HT-29 (cell line): ENCODE measurements at places on chromosomes 1 and 21.

- no peak for DNase-seq
Observed at GRCh38 chr1:164629971-164630370, 71.0 kb downstream of the PBX1 start.

GRCh38 chr1:160726114-160726497 is 12.9 kb upstream of the SLAMF7 start:
- DNase-seq = peak; percentile 77

DNA sequence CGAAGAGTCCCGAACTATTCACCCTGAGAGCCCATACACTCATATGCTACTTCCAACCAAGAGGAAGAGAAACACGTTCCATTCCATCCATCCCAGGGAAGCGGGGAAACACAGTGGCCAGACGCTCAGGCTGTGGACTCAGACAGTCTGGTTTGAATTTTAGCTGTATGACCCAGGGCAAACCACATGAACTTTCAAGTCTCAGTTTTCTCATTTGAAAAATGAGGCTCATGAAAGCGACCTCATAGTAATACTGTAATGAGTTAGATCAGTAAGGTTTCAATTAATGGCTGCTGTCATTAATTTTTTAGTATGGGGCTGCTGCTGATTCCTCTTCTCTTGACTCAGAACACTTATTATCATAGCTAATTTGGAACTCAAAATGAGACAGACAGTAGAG is 1.5 kb downstream of the FCRL4 start:
- no peak for DNase-seq

DNA sequence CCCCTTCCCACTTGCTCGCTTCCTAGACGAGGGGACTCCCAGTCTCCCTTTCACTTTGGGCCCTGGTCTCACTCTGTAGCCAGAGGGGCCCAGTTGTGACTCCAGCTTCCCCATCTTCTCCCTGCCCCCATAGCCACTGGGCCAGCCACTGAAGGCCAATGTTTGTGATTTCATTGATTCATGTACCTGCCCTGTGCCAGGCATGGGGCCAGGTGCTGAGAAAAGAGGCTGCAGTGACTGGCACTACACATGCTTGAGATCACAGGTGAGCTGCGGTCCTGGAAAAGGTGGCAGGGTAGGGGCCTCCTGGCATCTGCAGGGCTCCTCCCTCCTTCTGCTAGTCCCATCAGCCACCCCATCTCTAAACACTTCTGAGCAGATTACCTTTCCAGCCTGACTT is 345.3 kb upstream of the VAMP3 start:
- DNase-seq = no peak

- DNase-seq = no peak
Observed at GRCh38 chr21:45459171-45460010, 54.4 kb downstream of the COL18A1 start.

DNA sequence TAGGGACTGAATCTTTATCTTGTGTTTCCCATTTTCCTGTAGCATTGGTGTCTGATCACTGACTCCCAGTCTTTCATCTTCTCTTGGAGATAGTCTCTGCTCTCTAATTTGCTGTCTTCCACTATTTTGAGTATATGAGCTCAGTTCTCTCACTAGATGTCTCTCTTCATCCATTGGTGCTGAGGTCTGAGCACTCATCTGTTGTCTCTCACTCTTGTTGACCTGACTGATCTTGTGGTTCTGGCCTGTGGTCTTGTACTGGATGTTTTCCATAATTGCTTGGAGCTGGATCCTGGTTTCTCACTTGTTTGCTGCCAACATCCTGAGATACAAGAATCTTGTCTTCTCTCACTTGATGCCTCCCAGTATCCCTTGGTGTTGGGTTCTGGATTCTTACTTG is 25.1 kb upstream of the S100A11 start:
- no peak for DNase-seq

GRCh38 chr1:228012555-228012954 is 5.8 kb downstream of the WNT3A start:
- DNase-seq = no peak

DNA sequence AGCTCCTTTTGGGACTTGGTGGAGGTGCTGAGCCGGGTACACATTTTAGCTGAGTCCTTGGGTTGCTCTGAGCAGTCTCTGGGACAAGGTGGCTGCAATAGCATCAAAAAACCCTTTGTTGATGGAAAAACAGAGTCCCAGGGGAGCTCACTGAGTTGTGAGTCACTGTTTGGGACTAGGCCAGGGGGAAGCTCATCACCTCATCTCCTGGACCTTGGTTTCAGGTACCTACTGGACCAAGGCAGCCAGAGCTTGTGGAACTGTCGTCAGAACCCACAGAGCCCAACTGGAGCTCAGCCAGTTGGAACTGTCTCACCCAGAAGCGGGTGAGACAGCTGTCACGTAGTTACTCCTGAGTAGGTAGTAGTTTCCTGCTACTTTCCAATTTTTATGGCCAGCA is 146.7 kb downstream of the HLX start:
- DNase-seq = no peak

DNA sequence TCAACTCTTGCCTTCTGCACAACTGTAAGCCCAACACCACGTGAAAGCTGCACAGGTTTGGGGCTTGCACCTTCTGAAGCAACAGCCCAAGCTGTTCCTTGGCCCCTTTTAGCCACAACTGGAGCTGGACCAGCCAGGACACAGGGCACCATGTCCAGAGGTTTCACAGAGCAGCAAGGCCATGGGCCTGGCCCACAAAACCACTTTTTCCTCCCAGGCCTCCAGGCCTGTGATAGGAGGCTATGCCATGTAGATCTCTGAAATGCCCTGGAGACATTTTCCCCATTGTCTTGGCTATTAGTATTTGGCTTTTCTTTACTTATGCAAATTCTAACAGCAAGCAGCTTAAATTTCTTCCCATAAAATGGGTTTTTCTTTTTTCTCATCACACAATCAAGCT is 126.1 kb downstream of the SLC44A5 start:
- no peak for DNase-seq

- DNase-seq = no peak
Observed at GRCh38 chr1:34792868-34793727, at the start of gene GJA4. Gene GJA4, plus strand, starts transcription at chr1:34792999. Its CDS starts 1,215 bp downstream, at chr1:34794214.

DNA sequence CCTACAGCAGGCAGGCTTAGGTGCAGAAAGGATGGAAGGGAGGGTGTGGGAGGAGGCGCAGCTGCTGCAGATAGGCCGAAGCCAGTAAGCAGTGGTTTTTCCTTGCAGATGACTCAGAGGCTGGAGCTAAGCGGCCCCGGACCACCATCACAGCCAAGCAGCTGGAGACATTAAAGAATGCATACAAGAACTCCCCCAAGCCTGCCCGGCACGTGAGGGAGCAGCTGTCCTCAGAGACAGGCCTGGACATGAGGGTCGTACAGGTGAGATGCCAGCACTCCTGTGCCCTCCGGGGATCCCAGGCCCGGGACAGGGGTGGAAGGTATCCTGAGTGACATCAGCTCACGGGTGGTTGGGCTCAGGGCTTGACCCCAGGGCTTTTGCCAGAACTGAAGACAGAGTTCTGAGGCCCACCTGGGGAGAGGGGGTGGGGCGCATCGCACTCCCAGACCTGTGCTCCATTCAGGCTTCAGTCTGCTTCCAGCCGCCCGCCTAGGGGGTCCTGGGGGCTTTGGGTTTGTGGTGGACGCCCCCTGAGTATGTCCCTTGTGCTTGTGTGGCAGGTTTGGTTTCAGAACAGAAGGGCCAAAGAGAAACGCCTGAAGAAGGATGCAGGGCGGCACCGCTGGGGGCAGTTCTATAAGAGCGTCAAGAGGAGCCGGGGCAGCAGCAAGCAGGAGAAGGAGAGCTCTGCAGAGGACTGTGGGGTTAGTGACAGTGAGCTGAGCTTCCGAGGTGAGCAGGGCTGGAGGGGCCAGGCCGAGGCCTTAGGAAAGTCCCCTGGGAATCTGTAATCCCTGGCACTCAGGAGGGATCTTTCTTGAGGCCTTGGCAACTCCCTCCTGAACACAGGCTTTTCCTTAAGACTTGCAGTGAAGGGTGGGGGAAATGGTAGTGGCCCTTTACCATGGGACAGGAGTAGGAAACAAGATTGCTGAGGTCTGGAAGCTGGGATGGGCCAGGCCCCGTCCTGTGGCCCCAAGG is 41.5 kb downstream of the LHX4 start:
- no peak for DNase-seq

GRCh38 chr1:21614419-21615115 is 54.6 kb downstream of the RAP1GAP start:
- DNase-seq = no peak

- no peak for DNase-seq
Observed at GRCh38 chr1:55035904-55036303, 3.4 kb upstream of the PCSK9 start.

- DNase-seq = no peak
Observed at GRCh38 chr1:48715921-48716320, 60.8 kb downstream of the BEND5 start.

DNA sequence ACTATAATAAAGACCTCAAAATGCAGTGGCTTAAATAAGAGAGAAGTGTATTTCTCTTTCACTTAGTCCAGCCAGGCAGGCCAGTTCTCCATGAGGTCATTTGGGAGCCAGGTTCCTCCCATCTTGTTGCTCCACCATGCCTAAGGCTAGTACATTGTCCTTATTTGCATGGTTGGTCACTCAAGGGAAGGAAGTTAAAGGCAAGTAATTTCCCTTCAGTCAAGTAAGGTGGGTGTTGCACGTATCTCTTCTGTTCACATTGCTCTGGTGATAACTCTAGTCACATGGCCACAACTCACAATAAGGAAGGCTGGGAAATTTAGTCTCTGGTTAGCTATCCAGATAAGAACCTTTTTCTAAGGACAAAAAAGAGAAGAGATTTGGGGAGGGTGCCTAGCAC is 27.2 kb upstream of the TADA1 start:
- DNase-seq = no peak

GRCh38 chr1:117017648-117018047 is 16.1 kb downstream of the CD101 start:
- DNase-seq = no peak

GRCh38 chr1:168227620-168228019 is 1.8 kb downstream of the SFT2D2 start:
- DNase-seq = no peak

GRCh38 chr1:67688526-67689219 is 3.7 kb downstream of the GADD45A start:
- DNase-seq = no peak

GRCh38 chr1:195141294-195141693 is 1466.9 kb downstream of the KCNT2 start:
- no peak for DNase-seq

- DNase-seq = no peak
Observed at GRCh38 chr21:18387994-18388393, 15.6 kb downstream of the TMPRSS15 start.

DNA sequence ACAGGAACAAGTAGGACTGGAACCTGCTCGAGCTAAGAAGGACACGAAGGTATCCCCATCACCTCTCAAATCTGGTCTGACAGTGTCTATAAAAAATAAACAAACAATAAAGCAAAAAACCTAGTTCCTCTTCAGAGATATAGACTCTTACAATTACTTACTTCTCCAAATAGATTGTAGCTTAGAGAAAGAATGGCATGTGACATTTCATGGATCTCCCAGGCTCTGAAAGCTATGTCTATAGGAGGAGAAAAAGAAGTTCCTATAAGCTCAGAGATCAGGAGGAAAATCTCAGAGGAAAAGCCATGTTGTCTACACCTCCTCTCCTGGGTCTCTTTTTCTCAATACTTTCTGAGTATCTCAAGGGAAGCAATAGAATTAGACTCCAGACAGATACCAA is 12.3 kb upstream of the OR10J5 start:
- no peak for DNase-seq

- no peak for DNase-seq
Observed at GRCh38 chr1:20160034-20160433, 20.9 kb downstream of the PLA2G2F start.

- no peak for DNase-seq
Observed at GRCh38 chr1:201258763-201259230, 24.5 kb upstream of the PKP1 start.

DNA sequence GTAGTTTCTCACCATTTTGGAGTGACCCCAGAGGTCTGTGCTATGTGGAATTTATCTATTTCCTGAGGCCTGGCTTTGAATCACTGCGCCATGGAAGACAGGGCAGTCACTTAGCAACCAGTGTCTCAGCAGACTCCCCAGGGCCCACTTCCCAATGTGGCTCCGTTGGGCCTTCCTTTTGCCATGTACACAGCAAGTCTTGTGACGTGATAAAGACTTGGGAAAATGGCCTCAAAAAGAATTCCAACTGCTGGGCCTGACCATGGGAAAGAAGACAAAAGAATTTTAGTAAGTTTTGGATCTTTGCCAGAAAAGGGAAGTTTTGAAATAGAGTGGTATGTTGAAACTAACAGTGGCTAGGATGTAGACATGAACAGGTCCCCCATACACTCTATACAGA is 36.2 kb downstream of the TLR5 start:
- DNase-seq = no peak

DNA sequence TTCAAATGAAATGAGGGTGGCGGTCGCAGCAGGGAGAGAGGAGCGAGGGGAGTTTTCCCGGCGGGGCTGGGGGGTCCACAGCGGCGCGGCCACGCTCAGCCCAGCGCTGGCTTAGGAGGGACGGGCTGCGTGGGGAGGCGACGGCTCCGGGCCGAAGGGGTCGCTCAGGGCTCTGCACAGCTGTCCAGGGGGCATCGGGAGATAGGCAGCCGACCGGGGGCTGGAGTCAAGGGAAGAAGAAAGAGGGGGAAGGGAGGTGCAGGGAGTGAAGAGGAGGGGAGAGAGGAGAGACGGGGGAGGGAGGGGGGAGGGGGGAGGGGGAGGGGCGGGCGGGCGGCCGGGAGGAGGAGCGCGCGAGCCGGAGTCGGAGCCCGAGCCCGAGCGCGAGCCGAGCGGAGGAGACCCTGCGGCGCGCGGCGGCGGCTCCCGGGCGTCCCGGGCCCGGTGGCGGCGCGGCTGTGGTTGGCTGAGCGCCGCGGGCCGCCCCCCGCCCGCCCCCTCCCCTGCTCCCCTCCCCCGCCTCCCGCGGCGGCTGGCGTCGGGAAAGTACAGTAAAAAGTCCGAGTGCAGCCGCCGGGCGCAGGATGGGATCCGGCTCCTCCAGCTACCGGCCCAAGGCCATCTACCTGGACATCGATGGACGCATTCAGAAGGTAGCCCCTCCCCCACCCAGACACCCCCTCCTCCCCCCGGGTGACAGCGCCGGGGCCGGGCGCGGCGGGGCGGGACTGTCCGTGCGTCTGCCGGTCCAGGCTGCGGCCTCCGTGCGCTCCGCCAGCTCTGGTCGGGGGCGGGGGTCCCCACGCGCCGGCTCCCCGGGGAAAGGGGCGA is at the start of gene PDE9A:
Gene PDE9A (plus strand): TSS at position 391 of the 831 bp plus-strand sequence. CDS start 194 bp downstream, at position 585.
- DNase-seq = no peak

DNA sequence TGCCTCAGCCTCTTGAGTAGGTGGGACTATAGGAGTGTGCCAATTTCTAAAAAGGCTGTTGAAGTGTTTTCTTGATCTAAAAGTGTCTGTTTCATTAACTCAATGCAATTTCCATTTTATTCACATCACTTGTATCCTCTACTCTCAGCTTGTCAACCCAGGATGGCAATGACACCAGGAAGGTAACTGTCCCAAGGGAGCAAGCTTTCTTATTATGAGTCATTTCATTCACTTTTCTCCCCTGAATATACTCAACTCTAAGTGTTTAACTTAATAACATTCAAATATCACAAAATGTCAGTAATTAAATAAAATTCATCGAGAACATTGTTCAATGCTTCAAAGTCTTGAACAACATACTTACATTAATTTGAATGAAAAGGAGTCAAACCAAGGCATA is 22.9 kb upstream of the GFI1 start:
- DNase-seq = no peak
